ENCODE measurements at places on chromosomes 2 and 18.
A peak's percentile ranks its signal among the peaks of the same experiment; 100 is the strongest.

GRCh38 chr2:98472961-98473746 is 28.5 kb downstream of the INPP4A start:
- no peak for DNase-seq

DNA sequence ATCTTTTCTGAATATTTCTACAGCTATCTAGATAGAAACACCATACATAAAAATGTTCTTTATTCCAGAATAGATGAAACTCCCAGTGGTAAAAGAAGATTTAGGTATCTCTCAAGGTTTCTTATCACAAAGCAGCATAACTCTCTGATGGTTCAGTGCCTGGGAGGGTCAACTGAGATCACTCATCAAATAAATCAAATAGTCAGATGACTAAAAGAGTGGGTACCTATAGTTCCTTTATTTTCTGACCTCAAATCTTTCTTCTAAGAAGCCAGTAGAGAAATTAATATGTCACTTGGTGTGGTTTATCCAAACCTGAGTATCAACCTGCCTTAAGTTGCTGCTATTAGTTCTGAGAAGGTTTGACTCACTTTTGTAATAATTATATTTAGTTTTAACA is 120.9 kb downstream of the TMEFF2 start:
- DNase-seq = no peak

DNA sequence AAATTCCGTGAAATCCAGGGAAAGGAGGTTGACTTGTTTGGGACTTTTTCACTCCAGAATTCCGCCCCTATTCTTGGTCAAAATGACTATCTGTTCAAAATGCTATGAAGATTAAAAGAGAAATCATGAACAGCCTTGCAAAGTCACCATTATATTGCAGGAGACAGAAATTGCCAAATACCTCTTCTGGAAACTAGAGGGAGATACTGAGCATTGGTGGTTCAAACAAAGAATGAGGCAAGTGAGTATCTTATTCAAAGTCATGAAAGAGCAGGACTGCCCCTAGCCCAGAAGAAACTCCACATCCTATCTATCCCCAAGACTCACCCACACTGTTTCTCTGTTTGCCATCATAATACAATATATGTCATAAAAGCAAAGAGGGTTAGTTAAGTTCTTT is 862.3 kb upstream of the POU3F3 start:
- DNase-seq = no peak

- DNase-seq = no peak
These were observed 71.6 kb downstream of the C2orf74 start for GRCh38 chr2:61233581-61233980.

- no peak for DNase-seq
These were observed 99.4 kb downstream of the CRIM1 start for GRCh38 chr2:36455011-36455410.

DNA sequence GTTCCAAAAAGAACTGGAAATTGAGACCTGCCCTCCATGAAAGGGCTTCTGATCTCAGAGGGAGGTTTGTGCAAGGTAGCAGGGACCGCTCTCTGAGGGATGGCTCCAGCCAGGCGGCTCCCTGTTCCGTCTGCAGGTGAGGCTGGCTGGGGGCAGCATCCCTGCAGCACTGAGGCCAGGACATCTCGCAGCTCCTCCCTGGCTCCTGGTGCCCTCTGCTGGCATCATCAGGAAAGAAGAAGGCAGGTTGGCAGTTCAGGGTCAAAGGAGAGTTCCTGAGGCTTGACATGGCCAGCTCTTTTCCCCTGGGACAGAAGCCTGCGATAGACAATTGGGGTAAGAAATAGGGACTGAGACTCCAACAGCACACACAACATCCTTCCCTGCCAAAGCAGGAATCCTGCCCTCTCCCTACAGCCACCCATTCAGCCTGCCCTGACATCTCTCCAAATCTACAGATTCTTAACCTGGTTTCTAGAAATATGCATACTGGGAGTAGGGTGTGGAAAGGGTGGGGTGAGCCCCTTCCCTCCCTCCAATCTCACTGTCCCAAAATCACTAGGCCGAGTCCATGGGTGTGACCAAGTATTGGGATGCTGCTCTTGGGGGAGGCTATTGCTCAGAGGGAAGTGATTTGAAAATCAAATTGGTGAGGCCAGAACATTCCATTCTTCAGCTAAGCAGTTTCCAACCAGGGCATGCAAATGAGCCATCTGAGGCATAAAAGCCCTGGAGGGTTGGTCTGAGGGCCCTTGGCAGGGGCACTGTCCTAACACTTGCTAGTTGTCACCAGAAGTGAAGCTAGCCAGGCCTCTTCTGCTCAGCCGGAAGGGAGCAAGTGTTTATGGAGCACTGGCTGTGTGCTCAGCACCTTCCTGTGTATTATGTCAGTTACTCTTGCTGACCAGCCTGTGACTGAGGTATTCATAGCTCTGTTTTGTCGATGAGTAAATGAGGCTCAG is 185.4 kb downstream of the TFCP2L1 start:
- DNase-seq = no peak

DNA sequence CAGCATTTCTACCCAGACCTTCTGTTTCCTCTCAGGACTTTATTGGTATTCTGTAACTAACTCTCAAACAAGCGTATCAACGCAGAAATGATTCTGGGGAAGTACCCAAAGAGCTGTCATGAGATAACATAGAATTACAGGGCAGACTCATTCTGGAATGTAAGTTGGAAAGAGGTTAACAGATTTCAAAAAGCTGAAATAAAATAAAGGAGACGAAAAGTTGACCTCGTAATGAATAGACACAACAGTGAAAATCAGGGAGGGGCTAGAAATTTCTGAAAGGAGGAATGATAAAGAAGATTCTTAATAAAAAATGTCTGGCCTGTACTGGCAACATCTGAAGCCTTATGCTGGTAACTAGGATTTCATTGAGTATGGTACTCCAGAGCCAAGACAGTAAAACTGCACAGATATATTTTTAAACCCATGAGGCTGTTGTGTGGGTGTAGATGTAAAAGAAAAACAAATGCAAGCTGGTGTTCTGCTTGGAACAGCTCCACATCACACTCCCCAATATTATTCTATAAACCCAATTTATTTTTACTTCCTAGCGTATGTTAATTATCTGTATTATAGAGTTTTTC is 23.9 kb downstream of the RBMS1 start:
- DNase-seq = no peak

GRCh38 chr2:28011322-28011737 is 120.8 kb downstream of the BABAM2 start:
- DNase-seq = no peak

DNA sequence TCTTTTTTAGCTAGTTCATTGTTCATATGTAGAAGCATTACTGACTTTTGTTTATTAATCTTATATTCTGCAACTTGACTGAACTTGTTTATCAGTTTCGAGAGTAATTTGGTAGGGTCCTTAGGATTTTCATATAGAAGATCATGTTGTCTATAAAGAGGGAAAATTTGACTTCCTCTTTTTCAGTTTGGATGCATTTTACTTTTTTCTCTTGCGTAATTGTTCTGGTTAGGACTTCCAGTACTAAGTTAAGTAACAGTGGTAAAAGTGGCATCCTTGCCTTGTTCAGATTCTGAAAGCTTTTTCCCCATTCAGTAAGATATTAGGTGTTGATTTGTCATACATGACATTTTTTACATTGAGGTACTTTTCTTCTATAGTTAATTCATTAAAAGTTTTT is 726.0 kb downstream of the KCNJ3 start:
- no peak for DNase-seq

DNA sequence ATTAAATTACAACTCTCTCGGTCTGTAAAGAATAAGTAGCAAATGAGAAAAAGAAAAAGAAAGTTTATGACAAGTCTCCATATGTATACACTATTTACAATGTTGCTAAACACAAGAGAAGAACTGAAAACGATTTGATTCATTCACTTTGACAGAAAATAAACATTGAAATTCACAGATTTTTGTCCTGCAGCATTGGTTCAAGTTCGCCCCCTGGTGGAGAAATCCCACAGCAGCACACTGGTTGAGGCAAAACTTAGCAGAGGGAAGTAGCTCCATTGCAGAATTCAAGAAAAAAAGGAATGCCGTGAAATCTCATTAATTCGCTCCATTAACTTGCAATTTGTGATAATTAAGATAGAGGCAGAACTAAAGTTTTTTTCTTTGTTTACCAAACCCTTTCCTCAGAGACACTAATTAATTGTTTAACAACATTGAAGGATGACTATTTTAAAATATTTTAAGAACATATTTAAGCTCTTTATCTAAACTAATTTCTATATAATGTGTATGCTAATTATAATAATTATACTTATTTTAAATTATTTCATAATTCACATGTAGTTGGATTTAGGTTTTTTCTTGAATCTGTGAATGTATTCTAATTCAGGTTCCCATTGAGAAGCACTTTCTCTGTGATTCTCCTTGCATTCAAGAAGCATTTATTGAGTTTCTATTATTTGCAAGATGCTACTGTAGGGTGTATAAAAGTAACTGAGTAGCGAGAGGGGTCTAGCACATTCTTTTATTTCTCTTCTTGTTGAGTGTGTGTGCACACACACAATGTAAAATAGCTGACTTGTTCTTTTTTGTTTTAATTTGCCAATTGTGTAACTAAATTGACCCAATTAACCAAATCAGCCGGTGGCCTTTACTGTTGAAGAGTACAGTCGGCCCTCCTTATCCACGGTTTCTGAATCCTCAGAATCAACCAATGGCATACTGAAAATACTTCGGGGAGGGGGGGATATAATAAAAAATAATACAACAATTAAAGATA is 74.1 kb downstream of the COL4A3 start:
- peak; percentile 8 for DNase-seq

- DNase-seq = no peak
These were observed 37.2 kb downstream of the STEAP3 start for GRCh38 chr2:119260646-119261492.

- DNase-seq = no peak
These were observed 98.9 kb upstream of the PMAIP1 start for GRCh38 chr18:59800897-59801296.

- no peak for DNase-seq
These were observed 1.1 kb upstream of the SULT6B1 start for GRCh38 chr2:37189452-37190153.

- no peak for DNase-seq
These were observed 46.3 kb upstream of the LPIN2 start for GRCh38 chr18:3059272-3059671.

DNA sequence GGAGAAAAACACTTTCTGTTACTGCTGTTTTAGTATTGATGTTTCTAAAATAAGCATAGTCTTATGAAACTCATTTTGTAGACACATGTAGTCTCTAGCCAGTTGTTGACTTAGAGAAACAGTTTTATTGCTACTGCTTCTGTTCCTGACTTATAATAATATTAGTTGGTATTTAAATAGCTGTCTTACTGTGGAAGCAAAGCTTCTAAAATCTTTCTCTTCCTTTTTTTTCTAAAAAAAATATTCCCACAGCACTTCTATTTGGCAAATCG is 121.8 kb downstream of the MTX2 start:
- no peak for DNase-seq

- no peak for DNase-seq
These were observed 46.9 kb downstream of the ODC1 start for GRCh38 chr2:10400978-10401951.

- DNase-seq = peak; percentile 0
These were observed 646 bp downstream of the ALS2 start for GRCh38 chr2:201779901-201780673.

DNA sequence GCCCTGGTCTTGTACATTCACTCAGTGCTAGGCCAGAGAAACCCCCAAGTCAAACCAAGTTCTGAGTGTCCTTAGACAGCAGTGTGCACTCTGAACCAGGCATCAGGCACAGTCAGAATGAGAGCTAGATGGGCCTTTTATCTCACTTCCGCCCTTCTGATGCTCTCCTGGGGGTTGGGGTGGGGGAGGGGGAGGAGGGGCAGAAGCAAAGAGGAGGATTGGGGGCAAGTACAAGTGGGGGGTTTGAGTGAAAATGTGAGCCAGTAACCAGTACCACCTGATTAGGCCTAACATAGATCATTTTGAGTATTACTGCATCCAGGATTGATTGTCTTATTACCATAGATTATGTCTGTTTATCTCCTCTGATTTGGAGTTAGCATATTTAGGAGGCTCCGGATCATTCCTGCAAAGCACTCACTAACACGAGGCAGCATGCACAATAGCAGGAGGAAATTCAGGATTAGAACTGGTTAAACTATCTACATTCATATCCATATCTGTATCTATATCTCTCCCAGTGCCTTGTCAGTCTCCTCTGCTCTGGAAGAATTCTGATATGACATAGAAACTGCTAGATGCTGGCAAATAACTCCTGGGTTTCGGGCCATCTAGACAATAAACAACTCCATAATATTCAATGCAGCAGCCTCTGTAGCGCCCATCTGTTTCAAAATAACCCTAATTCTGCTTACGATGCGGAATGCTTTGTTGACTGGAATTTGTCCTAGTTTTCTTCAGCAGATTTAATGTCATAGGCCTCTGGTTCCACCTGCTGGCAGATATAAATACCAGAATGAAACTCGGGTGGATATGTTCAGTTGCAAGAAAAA is 149.1 kb downstream of the RHBDD1 start:
- DNase-seq = no peak

GRCh38 chr2:52594026-52594425 is 1173.6 kb upstream of the CHAC2 start:
- no peak for DNase-seq

DNA sequence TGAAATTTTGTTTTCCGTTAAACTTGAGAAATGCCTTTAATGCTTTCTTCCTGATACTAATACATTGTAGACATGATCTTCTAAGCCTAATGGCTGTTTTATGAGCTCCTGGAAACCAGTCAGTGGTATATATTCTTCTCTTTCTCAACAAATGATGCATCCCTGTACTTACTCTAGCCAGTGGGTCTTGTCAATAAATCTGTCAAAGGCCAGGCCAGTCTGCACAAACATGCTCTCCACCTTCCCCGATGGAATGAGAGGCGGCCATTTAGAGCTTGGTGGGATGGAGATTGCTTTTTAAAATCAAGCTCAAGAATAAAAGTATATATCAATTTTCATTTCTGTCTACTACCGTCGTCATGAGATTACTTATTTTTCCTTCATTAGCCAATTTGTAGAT is 140.1 kb downstream of the LYPD6B start:
- DNase-seq = no peak

DNA sequence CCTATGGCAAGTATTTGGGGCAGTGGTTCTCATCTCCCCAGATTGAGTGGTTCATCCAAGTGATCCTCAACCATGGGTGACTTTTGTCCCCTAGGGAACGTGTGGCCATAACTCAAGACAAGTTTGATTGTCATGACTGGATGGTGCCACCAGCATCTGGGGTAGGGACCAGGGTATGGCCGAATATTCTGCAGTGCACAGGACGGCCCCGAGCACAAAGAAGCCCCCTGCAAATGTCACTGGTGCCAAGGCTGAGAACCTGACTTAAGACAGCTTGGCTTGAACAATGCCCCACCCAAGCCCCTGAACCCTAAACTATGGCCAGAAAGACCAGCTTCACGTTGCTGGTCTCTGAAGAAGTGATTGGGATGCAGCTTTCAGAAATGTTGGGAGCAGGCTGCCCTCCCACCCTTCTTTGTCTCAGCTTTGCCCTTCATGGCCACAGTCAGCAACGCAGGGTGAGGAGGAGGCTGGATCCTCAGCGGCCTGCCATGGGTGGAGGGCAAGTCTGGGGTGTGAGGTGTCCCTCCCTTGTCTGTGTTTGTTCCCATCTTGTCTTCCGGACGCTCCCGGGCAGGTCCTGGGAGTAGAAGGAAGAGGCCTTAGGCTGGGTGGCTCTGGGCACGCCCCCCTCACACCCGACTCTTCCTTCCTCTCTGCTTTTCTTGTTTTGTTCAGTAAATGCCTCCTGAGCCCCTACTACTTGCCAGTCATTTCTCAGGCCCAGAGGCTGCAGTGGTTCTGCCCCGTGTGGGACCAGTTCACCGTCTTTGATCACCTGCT is 43.4 kb downstream of the GREB1 start:
- DNase-seq = no peak
